Stimulated activated CD4-positive, alpha-beta T cell treated with anti-CD3 and anti-CD28 coated beads, Interleukin-1b, Interleukin-23, amount 100 ng/mL, for 24 hours (primary cell): ENCODE measurements at places on chromosomes 1 and 21.

- DNase-seq, result no peak
These were observed 66.0 kb upstream of the SLC25A33 start for GRCh38 chr1:9473032-9473807.

DNA sequence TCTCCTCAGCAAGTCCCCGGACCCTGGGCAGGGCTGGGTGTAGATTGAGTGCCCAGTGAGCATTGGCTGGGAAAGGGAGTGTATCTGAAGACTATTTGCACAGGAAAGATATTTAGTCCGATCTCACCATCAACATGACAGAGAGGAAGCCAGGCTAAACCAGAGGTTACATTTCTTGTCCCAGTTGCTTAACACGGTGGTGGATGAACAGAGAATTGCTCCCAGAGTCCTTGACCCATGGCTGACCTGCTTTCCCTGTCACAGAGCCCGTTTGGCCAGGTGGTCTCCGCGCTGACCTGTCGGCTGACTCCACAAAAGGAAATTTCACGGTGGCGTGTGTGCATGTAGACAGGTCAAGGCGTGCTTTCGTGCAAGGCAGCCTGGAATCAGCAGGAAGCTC is 83.5 kb downstream of the BEND5 start:
- DNase-seq, result no peak

DNA sequence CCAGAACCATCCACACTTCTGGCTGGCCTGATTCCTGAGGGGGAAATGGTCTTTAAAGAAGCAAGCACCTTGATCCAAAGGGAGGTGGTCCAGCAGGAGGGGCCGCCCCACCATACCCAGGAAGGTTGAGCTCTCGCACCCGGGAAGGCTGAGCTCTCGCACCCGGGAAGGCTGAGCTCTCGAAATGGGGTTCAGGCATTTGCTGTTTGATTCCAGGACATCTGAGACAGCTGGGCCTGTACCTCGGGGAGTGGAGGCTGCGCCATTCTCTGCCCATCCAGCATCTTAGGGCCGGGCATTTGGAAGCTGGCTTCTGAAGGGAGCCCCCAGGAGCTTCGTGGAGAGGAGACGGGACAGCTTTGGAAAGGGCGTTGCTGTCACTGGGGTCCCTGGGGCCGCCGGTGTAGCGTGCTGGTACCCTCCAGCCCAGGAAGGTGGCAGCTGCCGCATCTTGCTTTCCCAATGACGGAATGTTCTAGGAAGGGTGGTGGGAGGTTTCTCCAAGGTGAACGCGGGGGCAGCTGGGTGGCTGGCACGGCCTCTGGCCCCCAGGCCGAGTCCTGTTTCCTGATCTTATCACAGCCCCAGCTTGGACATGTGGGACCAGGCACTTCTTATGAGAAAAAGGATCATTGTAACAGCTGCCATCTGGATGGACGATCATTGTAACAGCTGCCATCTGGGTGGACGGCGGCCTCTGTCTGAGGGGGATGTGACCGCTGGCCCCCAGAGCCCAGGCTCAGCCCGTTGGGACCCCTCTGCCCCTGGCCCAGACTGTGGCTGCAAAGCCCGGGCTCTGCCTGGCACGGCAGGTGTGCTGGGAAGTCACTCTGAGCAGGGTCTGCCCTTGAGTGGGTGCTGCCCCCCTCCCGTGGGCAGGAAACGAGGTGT is 61.6 kb downstream of the COL18A1 start:
- DNase-seq, result no peak

DNA sequence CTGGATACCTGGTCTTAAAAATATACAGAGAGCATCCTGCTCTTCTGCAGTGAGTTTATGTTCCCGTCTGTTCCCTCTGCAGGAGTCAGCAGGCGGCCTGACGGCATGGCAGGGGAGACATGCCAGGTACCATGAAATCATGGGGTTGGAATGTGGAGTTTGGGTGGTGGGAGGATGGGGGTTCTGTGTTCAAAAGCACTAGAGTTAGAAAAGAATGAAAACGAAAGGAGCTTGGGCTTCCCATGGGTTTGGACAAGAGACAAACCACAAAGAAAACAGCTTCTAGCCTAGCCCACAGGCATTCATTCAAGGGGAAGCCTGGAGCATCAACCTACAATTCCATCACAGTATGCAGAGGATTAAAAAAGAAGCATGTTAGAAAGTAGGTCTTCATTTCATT is 59.9 kb downstream of the WARS2 start:
- DNase-seq, result no peak

- DNase-seq, result peak; percentile 59
These were observed at the start of gene DVL1 for GRCh38 chr1:1349256-1350012. Gene DVL1 (minus strand): TSS chr1:1349418. CDS start chr1:1349065, 353 bp downstream.

DNA sequence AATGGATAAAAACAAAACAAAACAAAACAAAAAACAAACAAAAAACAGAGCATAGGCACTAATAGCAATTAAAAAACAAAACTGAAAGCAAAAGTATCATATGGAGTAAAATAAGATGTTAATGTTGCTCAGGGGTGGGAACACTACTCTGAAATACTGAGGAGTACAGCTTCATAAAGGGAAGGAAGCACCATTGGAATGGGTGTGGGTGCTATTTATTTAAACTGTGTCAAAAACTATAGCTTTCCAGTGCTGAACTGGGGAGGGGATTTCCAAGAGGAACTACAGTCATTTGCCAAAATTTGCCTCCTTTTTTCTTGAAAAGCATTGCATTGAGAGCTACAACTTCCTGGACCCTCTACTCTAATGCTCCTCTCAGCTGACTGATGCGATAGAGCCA is 40.0 kb downstream of the SPTA1 start:
- DNase-seq, result no peak

- DNase-seq, result no peak
These were observed 924 bp downstream of the EXTL2 start for GRCh38 chr1:100893718-100894117.

GRCh38 chr1:231808990-231809389 is 182.4 kb downstream of the DISC1 start:
- DNase-seq, result no peak

GRCh38 chr1:46747683-46748288 is 28.9 kb upstream of the EFCAB14 start:
- no peak for DNase-seq

- no peak for DNase-seq
These were observed 52.5 kb downstream of the NMNAT2 start for GRCh38 chr1:183365676-183366075.

DNA sequence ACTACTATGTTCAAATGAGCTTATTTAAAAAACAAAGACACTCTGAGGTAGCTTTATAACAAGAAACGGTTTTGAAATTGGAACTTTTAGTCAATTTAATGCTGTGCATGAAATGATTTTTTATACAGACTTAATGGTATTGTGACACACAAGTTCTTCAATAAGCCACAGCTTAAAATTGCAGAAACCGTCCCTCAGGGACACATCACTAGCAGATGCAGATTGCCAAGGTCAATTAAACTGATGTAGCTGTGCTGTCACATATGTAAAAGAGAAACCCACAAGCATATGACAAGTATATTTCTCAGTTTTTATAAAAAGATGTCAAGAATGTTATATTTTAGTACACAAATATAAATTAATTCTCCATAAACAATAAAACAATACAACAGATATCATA is 366.9 kb downstream of the DPYD start:
- no peak for DNase-seq

GRCh38 chr1:202659541-202659940 is 50.7 kb downstream of the SYT2 start:
- DNase-seq, result no peak

GRCh38 chr1:159492575-159493323 is 43.1 kb downstream of the OR10J5 start:
- DNase-seq, result no peak

DNA sequence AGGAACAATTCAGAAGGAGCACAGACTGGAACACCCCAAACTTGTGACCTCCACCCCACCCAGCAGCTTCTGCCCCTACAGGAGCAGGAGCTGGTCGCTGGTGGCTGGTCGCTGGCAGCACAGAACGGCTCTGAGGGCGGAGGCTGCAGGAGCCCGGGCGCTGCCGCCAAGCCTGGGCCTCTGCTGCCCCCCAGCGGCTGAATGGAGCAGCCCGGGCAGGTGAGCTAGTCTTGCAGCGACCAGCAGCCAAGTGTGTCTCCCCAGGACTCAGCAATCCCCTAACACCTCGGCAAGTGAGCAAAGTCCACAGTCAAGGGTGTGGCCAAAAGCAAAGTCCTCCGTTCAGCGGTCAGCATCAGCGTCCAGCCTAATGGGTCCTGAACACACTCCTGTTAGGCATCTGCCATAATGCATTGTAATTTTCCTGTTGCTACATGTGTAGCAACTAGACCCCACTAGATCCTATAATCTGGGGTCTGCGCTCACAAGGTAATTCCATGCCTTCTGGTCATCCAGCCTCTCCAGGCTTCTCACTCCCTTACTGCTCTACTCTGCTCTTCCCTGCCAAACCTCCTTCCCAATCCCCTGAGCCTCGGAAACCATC is 12.1 kb upstream of the GJB5 start:
- peak; percentile 66 for DNase-seq

- DNase-seq, result no peak
These were observed 842 bp upstream of the GCSAML start for GRCh38 chr1:247548092-247548491.

DNA sequence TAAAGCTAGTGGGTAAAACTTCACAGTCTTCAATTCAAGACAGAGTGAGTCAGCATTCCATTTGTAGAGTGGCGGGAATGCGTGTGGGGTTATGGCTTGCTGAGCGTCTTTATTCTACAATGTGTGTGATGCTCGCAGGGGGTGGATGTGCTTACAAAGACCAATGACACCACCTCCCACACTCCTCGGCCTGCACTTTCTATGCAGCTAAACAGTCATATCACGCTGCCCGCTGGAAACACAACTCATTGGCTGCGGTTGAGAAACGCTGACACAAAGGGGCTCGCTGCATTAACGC is 298.5 kb downstream of the PCP4 start:
- no peak for DNase-seq

- no peak for DNase-seq
These were observed 71.8 kb downstream of the PBX1 start for GRCh38 chr1:164630626-164631396.

DNA sequence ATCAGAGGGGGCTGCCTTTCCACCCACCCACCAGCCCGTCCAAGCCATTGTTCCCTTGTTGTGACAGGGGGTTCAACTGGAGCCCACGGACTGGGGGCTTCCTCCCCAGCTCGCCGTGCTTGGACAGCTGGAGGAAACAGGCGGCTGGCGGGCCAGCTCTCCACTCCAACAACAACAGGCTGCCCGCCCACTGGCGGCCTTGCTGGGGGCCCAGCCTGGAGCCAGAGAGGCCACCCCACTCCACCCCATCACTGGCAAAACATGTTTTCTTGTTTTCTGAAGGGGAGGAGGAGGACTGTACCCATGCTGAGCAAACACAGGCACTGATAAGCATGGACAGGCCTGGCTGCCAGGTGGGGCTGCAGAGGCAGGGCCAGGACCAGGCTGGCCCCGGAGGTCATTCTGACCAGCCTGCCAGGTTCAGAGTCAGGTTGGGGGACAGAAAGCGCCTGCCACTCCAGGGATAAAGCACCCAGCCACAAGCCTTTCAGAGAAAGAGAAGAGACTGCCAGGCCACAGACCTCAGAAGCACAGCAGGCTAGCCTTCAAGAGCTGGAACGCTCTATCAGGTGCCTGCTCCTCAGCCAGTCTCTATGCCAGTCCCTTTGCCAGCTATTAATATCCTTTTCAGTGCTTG is 32.8 kb downstream of the GJA4 start:
- no peak for DNase-seq

GRCh38 chr21:37368541-37369279 is 2.1 kb downstream of the DYRK1A start:
- no peak for DNase-seq
